ENCODE measurements at places on chromosomes 6 and 20.

GRCh38 chr6:111487661-111488060 is 4.6 kb upstream of the REV3L start:
- no peak for DNase-seq

DNA sequence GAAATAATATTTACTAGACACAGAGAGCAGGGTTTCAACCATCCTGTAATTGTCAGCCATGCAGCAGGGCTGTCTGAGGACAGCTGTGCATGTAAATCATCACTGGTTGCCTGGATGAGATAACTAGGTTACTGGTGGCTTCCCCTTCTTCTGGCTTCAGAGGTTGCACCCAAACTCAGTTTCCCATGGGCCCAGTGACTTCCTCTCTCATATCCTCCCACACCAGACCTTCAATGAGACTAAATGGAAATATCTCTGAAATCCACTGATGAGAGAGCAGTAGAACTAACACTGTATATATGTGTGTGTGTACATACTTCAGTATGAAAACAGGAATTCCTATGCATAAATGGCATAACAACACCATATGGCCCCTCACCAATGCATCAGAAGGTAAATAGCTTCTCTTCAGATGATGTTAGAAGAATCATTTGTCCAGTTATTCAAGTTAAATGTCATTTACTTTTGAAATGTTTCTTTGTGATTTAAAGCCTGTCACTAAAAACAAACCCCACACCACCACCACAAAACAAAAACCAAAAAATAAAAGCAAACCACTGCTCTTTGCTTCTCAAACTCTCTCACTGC is 51.0 kb upstream of the IL20RA start:
- no peak for DNase-seq

DNA sequence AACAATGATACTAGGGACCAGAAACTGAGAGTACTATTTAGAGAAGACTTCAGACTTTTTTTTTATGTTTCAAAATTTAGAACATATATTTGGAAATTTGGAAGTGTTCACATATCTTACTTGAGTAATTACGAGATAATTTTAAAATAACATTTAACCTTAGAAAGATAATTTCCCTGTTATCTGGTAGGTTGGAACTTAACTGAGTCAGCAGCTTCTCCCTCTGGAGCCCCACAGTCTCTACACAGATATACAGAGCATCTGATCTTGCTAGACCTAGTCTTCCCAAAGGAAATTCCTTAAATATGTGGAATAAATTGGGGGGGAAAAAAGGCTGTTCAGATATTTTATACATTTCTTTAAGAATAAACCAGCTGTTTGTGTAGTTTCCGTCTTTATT is 48.6 kb downstream of the TSPYL4 start:
- no peak for DNase-seq

GRCh38 chr20:60485012-60485760 is 527.0 kb downstream of the CDH26 start:
- no peak for DNase-seq

GRCh38 chr6:136566007-136566487 is 15.8 kb upstream of the MAP7 start:
- no peak for DNase-seq

GRCh38 chr6:154509421-154510143 is 903 bp downstream of the CNKSR3 start:
- DNase-seq = peak; percentile 58

GRCh38 chr6:37938909-37939308 is 119.4 kb downstream of the ZFAND3 start:
- DNase-seq = no peak

GRCh38 chr6:99364026-99364425 is 14.6 kb upstream of the FAXC start:
- DNase-seq = no peak

DNA sequence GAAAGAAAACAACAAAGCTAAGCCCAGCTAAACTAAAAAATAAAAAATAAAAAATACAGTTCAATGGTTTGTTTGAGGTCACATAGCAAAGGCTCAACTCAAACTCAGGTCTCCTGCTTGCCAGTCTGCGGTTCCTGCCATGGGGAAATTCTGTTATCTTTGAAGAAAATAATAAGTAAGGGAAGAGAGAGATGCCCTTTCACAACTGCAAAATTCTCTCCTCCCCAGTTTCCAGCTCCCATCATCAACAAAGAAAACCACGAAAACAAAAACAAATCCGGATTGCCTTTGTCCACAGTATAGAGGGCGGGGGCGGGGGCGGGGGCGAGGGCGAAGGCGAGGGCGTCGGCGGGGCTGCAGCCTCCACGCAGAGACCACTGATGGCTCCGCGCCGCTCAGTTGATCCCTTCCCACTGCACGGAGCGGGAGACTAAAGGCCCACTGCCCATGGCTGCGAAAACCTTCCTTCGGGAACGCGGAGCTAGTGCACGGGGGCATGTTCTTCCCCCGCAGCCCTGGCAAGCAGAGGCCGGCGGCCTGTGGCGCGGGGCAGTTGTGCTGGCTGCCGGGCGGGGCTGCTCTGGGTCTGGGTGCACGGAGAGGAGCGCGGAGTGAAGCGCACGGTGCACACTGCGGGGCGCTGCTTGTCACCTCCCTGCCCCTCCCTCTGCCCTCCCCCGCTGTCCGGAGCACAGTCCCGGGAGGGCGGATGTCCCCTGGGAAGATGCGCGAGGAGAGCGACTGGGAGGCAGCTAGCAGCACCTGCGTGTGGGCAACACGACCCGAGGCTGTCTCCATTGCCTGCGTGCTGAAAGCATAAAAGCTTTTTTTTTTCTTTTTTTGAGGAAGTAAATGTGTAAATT is 54.1 kb upstream of the TPD52L1 start:
- DNase-seq = peak; percentile 65

- DNase-seq = no peak
Observed at GRCh38 chr6:55174211-55175026, at the start of gene HCRTR2. Gene HCRTR2 (plus strand): TSS chr6:55174515. CDS start chr6:55174588, 73 bp downstream.

- DNase-seq = no peak
Observed at GRCh38 chr20:6121504-6121903, 1.3 kb downstream of the FERMT1 start.

GRCh38 chr6:21777846-21778245 is 184.3 kb downstream of the SOX4 start:
- DNase-seq = no peak

- no peak for DNase-seq
Observed at GRCh38 chr6:9405369-9405768, 970.0 kb upstream of the SLC35B3 start.

- no peak for DNase-seq
Observed at GRCh38 chr6:34608321-34609091, 52.4 kb upstream of the SPDEF start.

GRCh38 chr6:149190224-149190831 is 127.2 kb upstream of the TAB2 start:
- DNase-seq = peak; percentile 38

DNA sequence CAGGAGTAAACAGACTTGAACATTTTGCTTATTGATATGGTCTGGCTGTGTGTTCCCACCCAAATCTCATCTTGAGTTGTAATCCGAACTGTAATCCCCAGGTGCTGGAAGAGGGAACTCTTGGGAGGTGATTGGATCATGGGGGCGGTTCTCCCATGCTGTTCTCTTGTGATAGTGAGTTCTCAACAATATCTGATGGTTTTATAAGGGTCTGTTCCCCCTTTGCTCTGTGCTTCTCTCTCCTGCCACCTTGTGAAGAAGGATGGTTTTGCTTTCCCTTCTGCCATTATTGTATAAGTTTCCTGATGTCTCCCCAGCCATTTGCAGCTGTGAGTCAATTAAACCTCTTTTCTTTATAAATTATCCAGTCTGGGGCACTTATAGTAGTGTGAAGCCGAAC is 40.0 kb downstream of the MYLIP start:
- peak; percentile 18 for DNase-seq

- DNase-seq = no peak
Observed at GRCh38 chr6:52077180-52077884, 10.1 kb downstream of the PKHD1 start.

DNA sequence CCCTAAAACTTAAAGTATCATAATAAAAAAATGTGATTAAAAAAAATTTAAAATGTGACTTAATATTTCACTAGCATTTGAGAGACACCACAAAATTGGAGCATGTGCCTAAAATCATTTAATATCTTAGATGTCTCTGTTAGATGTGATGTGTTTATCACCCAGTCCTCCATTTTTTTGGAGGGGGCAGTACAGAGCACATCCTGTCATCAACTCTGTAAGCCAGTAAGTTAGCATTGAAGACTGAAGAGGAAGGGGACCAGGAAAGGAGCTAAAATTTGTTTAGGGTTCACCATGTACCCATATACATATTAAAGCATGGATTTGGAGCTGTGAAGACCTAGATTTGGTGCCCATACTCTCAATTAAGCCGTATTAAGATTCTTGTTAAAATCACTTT is 30.7 kb upstream of the ADIG start:
- no peak for DNase-seq

DNA sequence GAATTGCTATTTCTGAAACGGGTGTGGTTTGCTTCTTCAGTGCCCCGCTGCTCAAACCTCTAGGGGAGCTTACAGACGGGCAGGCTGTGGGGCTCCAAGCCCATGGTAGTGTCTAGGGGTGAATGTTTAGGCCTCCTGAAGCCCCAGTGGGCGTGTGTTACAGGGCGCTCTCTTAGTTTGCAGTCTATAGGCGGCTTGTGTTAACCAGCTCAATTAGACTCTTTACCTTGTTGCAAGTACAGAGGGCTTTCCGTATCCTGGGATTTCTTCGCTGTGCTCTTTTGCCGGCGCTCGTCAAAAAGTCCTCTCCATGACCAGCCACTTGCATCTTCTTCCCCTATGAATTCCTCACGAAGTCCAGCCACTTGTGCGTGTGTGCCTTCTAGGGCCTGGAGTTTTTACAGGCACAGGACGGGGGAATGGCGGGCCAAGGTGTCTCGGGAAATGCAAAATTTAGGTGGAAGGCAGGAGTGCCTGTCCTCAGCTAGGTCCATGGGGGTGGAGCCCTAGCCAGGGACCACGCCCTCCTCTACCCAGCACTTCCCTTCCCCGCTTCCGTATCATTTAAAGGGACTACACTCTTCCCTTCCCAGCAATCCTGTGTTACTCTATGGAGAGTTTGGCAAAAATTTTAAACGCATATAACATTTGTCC is 94.5 kb downstream of the HTR1B start:
- peak; percentile 64 for DNase-seq

DNA sequence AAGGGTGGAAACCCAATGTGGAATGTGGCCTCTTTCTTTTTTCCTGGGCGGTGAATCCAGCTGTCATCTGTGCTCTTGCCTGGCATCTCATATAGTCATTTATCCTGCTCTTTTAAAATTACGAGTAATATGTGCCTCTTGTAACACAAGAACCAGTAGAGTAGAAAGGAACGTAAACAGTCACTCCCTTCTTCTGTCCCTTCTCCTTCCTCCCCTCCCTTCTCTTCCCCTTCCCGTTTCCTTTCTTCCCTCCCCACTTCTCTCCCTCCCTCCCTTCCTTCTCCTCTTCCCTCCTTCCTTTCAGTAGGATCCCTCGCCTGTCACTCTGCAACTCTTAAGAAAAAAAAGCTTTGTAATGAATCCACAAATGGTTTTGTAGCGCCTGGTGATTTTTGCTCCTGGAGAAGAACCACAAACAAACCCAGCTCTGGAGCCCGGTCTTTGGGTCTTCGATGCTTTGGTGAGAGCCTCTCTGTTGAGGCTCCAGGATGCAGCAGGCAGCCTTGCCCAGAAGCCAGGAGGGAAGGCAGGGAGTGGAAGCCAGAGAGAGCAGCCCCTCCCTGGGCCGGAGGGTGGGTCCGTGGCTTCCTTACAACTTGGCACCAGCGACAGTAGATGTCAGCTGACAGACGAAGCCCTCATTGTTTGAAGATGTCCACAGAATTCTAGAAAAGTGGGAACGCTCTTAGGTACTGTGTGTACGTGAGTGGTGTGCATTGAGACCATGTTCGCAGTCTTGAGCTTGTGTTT is 15.0 kb downstream of the DUSP22 start:
- DNase-seq = no peak

GRCh38 chr20:59823030-59823423 is 110.4 kb downstream of the SYCP2 start:
- DNase-seq = no peak

DNA sequence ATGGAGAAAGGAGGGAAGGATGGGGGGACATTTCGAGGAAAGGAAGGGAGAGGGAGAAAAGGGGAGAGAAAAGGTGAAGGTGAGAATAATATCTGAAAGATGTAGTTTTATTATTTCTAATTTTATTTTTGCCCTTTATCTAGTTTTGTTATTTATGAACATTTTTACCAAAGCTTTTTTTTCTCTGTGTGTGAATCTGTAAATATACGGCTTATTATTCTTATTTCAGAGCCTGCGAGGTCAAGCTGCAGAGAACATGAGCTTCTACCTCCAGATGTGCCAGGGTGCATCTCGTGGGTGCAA is 35.0 kb downstream of the HLA-A start:
- DNase-seq = no peak

DNA sequence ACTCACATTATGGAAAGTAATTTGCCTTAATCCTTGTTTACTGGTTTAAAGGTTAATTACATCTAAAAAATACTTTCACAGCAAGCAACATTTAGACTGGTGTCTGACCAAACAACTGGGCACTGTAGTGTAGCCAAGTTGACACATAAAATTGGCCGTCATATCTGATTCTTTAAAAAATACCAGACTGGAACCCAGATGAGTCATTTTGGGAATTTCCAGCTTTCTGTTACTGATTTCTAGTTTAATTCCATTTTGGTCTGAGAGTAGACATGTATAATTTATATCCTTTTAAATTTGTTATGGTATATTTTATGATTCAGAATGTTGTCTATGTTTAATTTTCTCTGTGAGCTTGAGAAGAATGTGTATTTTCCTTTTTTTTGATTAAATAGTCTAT is 44.1 kb downstream of the SCP2D1 start:
- no peak for DNase-seq

- no peak for DNase-seq
Observed at GRCh38 chr6:15522856-15523529, 139.8 kb downstream of the DTNBP1 start.

- DNase-seq = no peak
Observed at GRCh38 chr20:37408302-37409193, 62.6 kb downstream of the SRC start.

DNA sequence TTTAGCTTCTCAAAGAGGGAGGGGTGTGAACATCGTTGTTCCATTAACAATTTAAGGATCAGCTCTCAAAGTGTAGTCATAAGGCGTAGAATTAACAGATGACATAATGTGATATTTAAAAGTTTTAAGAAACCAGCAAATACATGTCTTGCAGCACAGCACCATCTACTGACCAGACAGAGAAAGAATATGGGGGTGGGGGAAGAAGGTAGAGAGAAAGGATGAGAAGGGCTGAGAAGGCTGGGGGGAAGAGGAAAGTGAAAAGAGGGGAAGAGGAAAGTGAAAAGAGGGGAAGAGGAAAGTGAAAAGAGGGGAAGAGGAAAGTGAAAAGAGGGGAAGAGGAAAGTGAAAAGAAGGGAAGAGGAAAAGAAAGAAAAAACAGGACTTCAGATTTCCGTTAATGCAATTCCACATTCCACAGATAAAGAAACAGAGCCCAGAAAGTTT is 80.9 kb downstream of the HAO1 start:
- DNase-seq = peak; percentile 21

DNA sequence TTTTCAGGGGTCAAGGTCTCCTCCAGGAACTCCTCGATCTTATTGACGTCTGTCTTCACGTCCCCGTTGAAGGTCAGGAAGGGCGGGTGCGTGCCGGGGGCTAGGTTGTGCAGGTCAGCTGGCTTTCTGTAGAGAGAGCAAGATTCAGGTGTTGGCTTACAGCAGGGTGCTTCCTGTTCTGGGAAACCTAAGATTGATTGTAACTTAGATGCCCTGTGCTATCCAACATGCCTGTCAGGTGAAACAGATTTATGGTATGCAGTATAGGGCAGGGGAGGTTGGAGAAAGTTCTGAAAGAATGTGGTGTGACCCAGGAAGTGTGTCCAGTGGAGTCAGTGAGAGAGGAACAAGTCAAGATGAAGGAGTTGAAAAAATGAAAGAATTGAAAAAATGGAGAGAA is 66.4 kb downstream of the CLIC5 start:
- no peak for DNase-seq

Data from thyroid gland (tissue), 4 donors.